ENCODE measurements at places on chromosomes 7 and 10.

DNA sequence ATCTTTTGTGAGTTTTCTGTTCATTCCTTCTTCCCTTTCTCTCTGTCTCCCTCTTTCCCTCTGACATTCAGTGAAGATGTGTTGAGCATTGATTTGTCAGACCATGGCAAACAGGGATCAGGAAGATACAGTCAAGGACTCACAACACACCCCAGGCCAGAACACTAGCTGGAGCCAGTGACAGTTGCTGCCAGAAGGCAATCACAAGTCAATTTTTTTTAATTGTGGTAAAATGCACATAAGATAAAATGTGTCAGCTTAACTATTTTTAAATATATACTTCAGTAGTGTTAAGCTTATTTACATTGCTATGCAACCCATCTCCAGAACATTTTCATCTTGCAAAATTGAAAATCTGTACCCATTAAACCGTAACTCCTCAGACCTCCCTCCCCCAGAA, 62.6 kb downstream of the TEX36 start:
- no peak for DNase-seq

GRCh38 chr7:5702876-5703571, 78.4 kb downstream of the RNF216 start:
- DNase-seq: no peak

GRCh38 chr7:100825751-100826513, 1.4 kb downstream of the EPHB4 start:
- DNase-seq: no peak

DNA sequence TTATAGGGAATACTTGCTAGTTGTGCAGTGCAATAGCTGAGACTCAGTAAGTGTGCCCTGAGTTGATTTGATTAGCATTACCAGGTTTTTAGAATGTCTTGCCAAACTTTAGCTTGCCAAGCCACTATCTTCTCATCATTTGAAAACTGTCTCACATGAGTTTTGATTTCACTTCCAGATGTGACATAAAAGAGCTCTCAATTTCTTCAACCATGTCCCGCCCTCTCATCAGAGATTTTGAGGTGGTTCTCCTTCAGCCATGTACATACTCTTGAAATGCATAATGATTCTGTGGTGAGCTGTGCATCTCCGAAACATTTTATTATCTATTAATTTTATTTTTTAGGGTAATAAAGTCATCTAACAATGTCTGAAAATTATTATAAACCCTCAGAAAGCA, 215.0 kb upstream of the SEMA3E start:
- no peak for DNase-seq

DNA sequence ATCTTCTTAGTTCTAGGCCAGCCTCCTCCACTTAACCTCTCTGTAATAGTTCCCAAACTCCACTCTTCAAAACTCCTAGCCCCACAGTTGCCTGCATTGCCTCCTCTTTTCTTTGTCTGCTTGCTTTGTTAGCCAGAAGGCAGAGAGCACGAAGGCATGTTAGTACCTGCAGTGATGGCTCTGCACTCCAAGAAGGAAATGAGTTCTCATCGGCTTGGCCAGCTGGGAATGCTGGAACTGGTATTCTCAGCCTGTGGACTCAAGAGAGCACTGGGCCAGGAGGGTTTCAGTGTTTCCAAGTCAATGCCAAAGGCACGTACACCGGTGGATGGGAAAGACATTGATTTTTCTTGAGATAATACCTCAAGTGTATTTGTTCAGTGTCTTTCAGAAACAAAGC, 66.3 kb upstream of the HABP2 start:
- no peak for DNase-seq

DNA sequence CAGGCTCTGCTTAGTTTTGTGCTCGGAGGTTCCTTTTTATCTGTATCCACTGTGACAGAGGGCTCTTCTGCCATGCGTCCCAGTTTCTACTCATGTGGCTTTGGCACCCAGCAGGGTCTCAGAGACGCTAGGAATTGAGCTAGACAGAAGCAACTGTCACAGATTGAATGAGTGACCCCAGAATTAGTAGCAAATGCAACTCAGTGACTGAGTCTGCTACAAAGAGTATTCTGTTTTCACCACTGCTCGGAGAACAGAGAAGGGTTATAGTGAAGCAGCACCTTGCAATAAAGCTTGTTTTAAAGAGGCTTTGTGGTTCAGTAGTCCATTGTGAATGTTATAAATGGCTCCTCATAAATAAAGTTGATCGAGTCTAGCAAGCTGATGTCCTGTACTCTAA, 113.2 kb downstream of the DNAH11 start:
- DNase-seq: no peak

- DNase-seq: no peak
Measured at GRCh38 chr10:49519717-49520116, 19.2 kb downstream of the ERCC6 start.

DNA sequence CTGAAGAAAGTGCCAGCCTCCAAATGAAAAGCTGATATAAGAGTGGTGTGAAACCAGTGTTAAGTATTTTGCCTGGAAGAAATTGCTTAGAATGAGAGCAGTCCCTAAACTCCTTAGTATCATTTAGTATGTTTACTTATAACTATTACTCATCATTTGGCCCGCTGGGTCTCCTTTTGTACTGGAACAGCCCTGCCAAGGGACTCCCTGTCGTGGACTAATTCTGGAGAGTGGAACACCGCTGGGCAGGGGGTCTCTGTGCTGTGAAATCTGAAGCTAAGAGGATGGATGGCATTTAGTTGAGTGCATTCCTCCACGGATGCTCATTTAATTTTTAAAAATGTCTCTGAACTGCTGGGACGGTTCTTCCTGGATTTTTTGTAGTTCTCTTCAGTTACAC, 889.9 kb upstream of the C7orf33 start:
- DNase-seq: no peak

GRCh38 chr10:43867667-43868565, 219.2 kb upstream of the ZNF32 start:
- no peak for DNase-seq

DNA sequence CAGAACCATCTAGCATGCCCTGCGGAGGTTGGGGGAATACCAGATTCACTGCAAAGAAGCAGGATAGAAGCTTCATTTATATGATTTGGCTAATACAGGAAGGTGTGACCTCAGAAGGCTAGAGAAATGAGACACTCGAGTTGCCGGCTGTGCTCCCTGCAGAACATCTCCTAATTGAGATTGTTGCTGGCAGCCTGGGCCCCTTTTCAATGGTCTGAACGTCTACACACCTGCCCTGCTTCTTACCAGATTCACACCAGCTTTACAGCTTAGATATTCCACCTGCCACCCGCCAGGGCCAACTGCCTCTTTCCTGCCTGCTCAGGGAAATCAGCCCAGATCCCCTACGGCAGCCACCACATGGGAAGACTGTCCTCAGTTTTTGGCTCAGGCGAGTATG, 475.3 kb upstream of the AUTS2 start:
- no peak for DNase-seq

DNA sequence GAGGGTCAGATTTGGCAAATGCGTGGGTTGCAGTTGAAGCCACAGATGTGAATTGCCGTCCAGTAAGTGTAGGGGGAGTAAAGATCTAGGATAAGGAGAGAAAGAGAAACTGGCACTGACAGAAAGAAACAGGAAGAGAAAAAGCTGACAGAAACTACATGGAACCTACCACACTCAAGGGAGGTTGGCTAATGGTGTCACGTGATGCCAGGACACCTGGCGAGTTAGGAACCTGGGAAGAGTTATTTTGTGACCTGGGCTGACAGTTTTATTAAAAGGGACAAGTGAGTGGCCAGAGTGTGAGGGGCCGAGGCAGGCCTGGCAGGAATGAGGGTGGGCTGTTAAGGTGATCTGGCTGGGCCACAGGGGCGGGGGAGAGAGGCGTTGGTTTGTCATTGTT, 188.7 kb downstream of the ADARB2 start:
- DNase-seq: no peak

- no peak for DNase-seq
Measured at GRCh38 chr7:46126675-46127300, 205.7 kb upstream of the IGFBP3 start.

DNA sequence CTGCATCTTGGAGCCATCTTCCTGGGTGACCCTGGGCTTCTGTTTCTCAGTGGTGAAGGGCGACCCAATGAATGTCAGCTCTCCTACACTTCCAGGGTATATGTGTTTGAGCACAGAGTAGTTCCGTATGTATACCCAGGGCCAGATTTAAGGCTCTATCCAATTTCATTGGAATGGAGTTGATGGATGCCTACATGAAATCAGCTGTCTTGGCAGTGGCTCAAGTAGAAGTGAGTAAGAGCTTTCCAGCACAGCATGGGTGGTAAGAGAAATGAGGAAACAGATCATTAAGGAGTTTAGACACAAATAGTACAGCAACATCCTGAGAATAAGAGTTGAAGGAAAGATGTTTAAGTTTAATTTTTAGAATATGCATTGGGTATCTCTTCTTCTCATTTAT, 433.0 kb downstream of the PAXIP1 start:
- no peak for DNase-seq

DNA sequence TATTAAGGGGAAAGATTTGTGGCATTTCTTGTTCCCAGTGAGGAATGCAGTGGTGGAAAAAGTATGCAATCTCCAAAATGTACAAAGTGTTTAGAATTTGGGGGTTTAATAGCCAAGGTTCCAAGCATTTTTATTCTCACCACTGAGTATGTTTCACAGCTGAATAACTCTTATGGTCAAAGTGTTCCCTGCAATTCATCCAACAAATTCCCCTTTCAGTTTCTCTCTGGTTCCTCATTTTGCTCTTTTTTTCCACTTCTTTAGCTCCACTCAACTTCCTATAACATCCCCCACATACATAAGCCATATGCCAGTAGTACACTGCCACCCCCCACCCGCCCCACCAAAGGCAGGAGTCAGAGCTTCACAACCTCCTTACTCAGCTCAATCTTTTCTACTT, 4.6 kb downstream of the HECW1 start:
- no peak for DNase-seq

DNA sequence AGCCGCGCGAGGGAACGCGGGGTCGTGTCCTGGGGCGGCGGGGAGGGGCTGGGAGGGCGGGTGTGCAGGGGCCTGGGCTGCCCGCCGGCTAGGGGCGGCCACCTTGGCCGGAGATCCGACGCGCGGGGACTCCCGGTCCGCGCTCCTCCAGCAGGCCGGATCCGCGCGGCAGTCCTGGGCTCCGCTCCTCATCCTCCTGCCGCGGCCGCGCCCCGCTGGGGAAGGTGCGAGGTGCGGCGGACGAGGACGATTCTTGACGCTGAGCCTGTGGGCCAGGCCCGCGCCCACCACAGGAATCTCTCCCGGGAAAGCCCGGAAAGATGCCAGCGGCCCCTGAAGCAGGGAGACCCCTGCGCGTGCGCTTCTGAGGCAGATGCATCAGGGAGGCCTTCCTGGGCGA, 6.6 kb upstream of the OGDHL start:
- no peak for DNase-seq

- DNase-seq: no peak
Measured at GRCh38 chr7:40506158-40506557, 371.4 kb downstream of the SUGCT start.

DNA sequence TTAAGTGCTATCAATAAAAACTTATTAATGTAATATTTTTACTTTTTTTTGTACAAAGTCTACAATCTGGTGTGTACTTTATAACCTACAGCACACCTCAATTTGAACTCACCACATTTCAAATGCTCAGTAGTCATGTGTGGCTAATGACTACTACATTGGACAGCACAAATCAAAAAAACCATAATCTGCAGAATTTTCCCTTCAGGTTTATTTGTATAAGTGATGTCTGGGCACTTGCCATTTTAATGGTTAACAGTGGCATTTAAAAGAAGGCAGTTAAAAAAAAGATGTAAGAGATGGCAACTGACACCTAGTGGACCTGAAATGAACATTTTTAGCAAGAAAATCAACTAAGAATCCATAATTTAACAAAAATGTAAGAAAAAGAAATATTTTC, 124.6 kb upstream of the NRBF2 start:
- DNase-seq: no peak

GRCh38 chr10:95309958-95310357, 19.2 kb upstream of the PDLIM1 start:
- no peak for DNase-seq

Measured in activated CD8-positive, alpha-beta memory T cell treated with anti-CD3 and anti-CD28 coated beads, Interleukin-2, amount 50 U/mL, for 4 hours (primary cell).